ENCODE measurements at places on chromosomes 16 and 17. TPM values are rescaled to one million over a fixed set of nuclear protein-coding genes. Genes with fewer than 3 reads are reported as not detected.

DNA sequence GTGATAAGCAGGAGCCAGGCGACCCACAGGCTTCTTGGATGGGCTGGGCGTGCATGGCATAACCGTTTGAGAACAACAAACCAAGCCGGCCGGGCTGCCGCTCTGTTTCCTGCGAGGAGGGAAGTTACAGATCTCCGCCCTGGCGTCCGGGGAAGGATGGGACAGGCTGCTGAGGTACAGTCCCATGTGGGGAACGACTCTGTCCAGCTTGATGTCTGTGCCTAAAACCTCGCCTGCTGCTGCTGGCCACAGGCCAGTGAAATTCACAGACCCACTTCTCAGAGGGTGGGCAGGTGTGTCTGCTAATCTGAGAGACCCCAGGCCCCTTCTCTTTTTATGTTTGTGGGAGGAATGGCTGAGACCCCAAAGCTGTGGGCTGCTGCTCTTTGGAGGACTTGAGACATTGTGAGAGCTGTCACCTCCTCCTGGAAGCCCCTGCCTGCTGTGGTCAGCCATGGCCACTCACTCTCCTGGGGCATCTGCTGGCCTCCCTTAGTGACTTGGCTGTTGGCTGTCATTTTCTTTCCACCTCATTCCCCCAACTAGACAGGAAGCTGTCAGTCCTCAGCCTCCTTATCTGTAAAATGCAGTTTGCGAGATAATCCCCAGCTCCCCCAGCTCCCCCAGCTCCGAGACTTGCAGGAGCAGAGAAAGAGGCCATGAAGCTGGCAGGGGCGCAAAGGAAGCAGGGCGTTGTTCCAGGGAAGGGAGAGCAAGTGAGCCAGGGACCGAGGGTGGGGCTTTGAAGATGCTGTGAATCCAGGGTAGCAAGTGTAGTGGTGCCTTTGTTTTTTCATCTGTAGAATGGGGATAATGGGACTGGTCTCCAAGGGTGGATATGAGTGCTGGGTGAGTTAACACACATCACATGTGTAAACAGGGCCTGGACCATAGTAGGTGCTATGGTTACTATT is 51.0 kb downstream of the CMIP start:
- H3K4me1 ChIP-seq, result peaks cover 25% of the 10 kb centered on the region
- H3K27me3 ChIP-seq, result no peaks in the 10 kb centered on the region
- H3K4me3 ChIP-seq, result no peak overlapping the region

CCT6B gene
- polyA plus RNA-seq, result 2.2 TPM

KRT27 gene
- not detected for polyA plus RNA-seq

DNA sequence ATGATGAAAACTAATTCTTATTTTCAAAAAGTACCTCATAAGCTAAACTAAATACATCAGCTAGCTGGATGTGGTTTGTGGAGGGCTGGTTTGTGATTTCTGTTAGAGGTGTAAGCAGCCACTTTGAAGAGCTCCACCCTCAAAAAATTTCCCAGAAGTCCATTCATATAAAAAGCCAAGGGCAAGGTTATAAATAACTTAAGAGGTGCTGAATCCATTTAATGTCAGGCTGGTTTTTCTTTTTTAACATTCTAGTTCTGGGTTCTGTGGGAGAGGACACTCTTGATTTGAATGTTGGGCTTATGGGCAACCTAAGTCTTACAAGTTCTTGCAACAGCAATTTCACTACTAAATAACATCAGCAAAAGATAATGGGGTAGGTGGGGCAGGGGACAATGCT is 3.4 kb upstream of the WIPI1 start:
- no peak overlapping the region for H3K4me3 ChIP-seq
- no peaks in the 10 kb centered on the region for H3K27me3 ChIP-seq
- no peaks in the 10 kb centered on the region for H3K36me3 ChIP-seq
- H3K4me1 ChIP-seq, result peaks cover 29% of the 10 kb centered on the region
- DNase-seq, result no peak

RAD51D gene
- polyA plus RNA-seq, result 3.4 TPM

CHST5 gene
- polyA plus RNA-seq, result not detected

CSH2 gene
- polyA plus RNA-seq, result not detected

- H3K27me3 ChIP-seq, result no peaks in the 10 kb centered on the region
- DNase-seq, result no peak
- H3K4me3 ChIP-seq, result no peak overlapping the region
- H3K4me1 ChIP-seq, result no peaks in the 10 kb centered on the region
- no peaks in the 10 kb centered on the region for H3K36me3 ChIP-seq
Measured at GRCh38 chr16:86018487-86018886, 119.5 kb downstream of the IRF8 start.

DNA sequence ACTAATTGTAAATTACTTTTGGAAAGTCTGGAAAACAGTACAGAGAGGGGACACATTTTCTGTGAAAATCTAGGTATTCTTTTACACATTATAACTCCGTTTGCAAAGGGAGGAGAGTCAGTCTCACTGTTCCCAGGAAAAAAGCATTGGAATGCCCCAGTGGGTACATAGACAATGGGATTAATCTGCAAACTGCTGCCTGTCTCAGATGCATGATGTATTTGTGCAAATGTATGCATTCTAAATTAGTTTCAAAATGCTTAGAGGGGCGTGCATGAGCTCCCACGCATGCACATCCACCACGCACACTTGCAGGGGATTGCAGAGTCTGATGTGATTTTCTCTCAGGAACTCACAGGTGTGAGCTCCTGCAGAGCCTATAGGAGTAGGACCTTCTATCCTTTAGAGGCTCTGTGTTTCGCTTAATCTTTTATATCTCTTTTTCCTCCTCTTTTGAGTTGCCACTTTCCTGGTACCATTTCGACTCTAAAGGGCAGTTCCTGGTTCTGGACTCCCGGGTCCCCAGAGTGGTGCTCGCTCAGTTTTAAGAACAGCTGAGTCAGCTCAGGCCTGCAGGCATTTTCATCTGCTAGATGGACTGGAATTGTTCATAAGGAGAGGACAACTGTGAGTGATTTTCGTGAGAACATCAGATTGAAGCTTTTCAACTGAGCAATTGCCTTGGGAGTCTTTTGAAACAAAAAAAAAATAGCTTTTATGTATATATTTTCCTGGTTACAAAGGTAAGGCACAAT is 1.1 kb downstream of the BCO1 start:
- no peaks in the 10 kb centered on the region for H3K36me3 ChIP-seq
- no peak overlapping the region for H3K27ac ChIP-seq
- peaks cover 18% of the 10 kb centered on the region for H3K4me1 ChIP-seq
- H3K4me3 ChIP-seq, result no peak overlapping the region

- no peaks in the 10 kb centered on the region for H3K36me3 ChIP-seq
- H3K27me3 ChIP-seq, result no peaks in the 10 kb centered on the region
- peaks cover 3% of the 10 kb centered on the region for H3K4me1 ChIP-seq
- DNase-seq, result no peak
Measured at GRCh38 chr16:10791048-10791447, 27.5 kb downstream of the TVP23A start.

STX1B gene
- polyA plus RNA-seq, result 0.82 TPM

TNFRSF17 gene
- polyA plus RNA-seq, result not detected

DNA sequence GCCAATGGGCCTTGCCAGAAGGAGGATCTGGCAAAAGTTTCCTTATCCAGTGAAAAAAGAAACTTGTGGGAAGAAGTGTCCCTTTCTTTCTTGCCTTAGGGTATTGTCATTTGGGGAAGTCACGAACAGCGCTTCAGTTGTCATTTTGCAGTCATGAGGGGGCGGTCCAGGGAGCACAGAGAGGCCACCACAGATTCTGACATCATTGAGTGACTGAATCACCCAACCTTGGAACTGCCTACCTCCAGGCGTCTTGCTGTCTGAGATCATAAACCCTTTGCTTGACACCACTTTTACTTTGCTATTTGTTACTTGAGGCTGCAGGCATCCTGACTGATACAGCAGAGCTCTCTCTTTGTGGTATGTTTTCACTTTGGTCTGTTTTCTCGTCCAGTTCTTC is 3.1 kb upstream of the WSCD1 start:
- H3K36me3 ChIP-seq, result no peaks in the 10 kb centered on the region
- H3K27me3 ChIP-seq, result no peaks in the 10 kb centered on the region
- no peak overlapping the region for H3K27ac ChIP-seq
- H3K4me3 ChIP-seq, result no peak overlapping the region
- H3K4me1 ChIP-seq, result peaks cover 10% of the 10 kb centered on the region

DNA sequence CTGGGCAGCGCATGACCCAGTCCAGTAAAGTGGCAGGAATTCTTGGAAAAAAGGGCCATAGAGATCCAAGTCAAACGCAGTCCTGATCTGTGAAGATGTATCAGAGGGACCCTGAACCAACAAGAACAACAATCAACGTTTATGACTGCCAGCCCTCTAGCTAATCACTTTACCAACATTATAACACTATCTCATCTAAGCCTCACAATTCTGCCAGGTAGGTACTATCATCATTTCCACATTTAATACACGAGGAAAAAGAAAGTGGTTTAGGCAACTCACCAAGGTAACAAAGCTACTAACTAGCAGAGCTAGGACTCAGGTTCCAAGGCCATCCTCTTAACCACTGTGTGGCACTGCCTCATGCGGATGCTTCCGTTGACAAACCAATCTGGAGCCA is 28.1 kb downstream of the TEX2 start:
- no peaks in the 10 kb centered on the region for H3K4me1 ChIP-seq
- H3K27ac ChIP-seq, result no peak overlapping the region
- no peak overlapping the region for H3K4me3 ChIP-seq
- no peaks in the 10 kb centered on the region for H3K27me3 ChIP-seq
- H3K36me3 ChIP-seq, result no peaks in the 10 kb centered on the region

- no peaks in the 10 kb centered on the region for H3K27me3 ChIP-seq
- DNase-seq, result no peak
- no peaks in the 10 kb centered on the region for H3K36me3 ChIP-seq
- no peaks in the 10 kb centered on the region for H3K4me1 ChIP-seq
- H3K27ac ChIP-seq, result no peak overlapping the region
- H3K4me3 ChIP-seq, result no peak overlapping the region
Measured at GRCh38 chr17:61699694-61700093, 108.7 kb upstream of the NACA2 start.

GRCh38 chr16:69481901-69482341 is 57.5 kb downstream of the CYB5B start:
- no peak for DNase-seq
- H3K27me3 ChIP-seq, result no peaks in the 10 kb centered on the region
- H3K36me3 ChIP-seq, result no peaks in the 10 kb centered on the region
- no peak overlapping the region for H3K4me3 ChIP-seq
- peaks cover 10% of the 10 kb centered on the region for H3K4me1 ChIP-seq

SLC35G6 gene
- not detected for polyA plus RNA-seq

GRCh38 chr16:65195998-65196397 is 74.1 kb upstream of the CDH11 start:
- H3K4me1 ChIP-seq, result no peaks in the 10 kb centered on the region
- H3K27me3 ChIP-seq, result no peaks in the 10 kb centered on the region
- no peaks in the 10 kb centered on the region for H3K36me3 ChIP-seq
- no peak overlapping the region for H3K4me3 ChIP-seq
- no peak for DNase-seq

GINS2 gene
- polyA plus RNA-seq, result 1.0 TPM

DNA sequence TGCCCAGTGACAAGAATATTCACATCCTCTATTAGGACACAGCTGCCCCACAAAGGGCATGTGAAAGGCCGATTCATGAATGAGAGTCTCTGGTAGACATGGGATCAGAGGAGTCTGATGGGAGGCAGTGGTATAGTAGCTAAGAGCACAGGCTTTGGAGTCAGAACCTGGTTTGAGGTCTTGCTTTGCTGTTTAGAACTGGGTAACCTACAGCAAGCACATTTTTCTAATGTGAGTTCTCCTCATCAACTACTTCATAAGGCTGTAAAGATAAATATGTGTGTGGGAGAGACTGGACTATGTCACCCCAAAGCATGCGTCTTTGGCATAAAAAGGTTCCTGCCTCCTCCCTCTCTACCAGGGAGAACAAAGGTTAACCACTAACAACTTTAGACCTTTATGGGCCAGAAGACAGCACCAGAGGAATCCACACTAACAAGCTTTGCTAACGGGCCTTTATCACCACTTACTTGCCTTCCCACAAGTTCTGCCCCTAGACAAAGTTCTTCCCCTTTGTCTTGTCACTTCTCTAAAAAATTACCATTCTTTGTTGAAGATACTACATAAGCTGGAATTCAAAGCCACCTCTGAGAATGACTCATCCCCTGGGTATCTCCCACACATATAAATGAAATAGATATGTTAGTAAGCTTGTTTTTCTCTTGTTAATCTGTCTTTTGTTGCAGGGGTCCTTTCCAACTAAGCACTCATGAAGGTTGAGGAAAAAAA is 21.1 kb downstream of the CDR2 start:
- H3K27me3 ChIP-seq, result no peaks in the 10 kb centered on the region
- no peak for DNase-seq
- peak overlapping the region; percentile 78 for H3K27ac ChIP-seq
- peaks cover 6% of the 10 kb centered on the region for H3K4me1 ChIP-seq

TSPAN10 gene
- polyA plus RNA-seq, result 0.22 TPM

GRCh38 chr17:75271955-75272847 is 1.2 kb upstream of the MIF4GD start:
- H3K27ac ChIP-seq, result peak overlapping the region; percentile 68
- H3K4me3 ChIP-seq, result peak overlapping the region; percentile 80
- H3K36me3 ChIP-seq, result peaks cover 2% of the 10 kb centered on the region
- H3K4me1 ChIP-seq, result peaks cover 7% of the 10 kb centered on the region

- H3K4me1 ChIP-seq, result peaks cover 54% of the 10 kb centered on the region
- peak overlapping the region; percentile 42 for H3K27ac ChIP-seq
- no peak overlapping the region for H3K4me3 ChIP-seq
- no peaks in the 10 kb centered on the region for H3K27me3 ChIP-seq
- no peaks in the 10 kb centered on the region for H3K36me3 ChIP-seq
Measured at GRCh38 chr17:59423137-59423724, 91.8 kb downstream of the YPEL2 start.

GRCh38 chr17:50533720-50534148 is 1.2 kb downstream of the EPN3 start:
- H3K36me3 ChIP-seq, result no peaks in the 10 kb centered on the region
- no peaks in the 10 kb centered on the region for H3K27me3 ChIP-seq
- peak; percentile 52 for DNase-seq

DNA sequence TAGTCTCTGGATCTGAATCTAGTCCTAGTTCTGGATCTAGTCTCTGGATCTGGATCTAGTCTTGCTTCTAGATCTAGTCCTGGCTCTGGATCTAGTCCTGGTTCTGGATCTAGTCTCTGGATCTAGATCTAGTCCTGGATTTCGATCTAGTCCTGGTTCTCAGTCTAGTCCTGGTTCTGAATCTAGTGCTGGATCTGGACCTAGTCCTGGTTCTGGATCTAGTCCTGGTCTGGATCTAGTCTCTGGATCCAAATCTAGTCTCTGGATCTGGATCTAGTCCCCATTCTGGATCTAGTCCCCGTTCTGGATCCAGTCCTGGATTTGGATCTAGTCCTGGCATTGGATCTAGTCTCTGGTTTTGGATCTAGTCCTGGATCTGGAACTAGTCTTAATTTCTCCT is 29.9 kb upstream of the VAT1L start:
- peaks cover 2% of the 10 kb centered on the region for H3K4me1 ChIP-seq
- no peak for DNase-seq
- H3K36me3 ChIP-seq, result no peaks in the 10 kb centered on the region
- no peak overlapping the region for H3K4me3 ChIP-seq
- no peak overlapping the region for H3K27ac ChIP-seq

GRCh38 chr16:88785106-88785924 is at the start of gene PIEZO1:
PIEZO1 (minus strand) TSS chr16:88785220; CDS start chr16:88784964, 256 bp downstream.
- no peaks in the 10 kb centered on the region for H3K36me3 ChIP-seq
- H3K27me3 ChIP-seq, result no peaks in the 10 kb centered on the region
- DNase-seq, result peak; percentile 85

Measured in liver (tissue), 10 donors.